ENCODE measurements at places on chromosomes 3 and 15.
A peak's percentile ranks its signal among the peaks of the same experiment; 100 is the strongest.

DNA sequence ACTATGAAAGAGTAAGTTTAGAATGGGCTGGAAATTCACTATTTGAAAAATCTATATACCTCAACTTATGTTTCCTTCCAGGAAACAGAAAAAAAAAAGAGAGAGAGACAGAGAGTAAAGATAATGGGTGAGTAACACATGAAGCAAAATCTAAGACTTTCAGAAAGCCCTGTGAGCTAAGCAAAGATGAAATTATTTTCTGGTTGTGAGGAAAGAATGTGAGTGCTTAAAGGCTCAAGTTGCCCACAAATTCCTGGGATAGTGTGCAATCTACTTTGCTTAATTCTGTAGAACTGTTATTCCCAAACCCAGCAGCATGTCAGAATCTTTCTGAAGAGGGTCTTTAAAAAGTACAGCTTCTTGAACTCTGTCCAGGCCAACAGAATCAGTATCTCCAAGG lies 337.7 kb upstream of the AGTR1 start:
- DNase-seq: no peak

DNA sequence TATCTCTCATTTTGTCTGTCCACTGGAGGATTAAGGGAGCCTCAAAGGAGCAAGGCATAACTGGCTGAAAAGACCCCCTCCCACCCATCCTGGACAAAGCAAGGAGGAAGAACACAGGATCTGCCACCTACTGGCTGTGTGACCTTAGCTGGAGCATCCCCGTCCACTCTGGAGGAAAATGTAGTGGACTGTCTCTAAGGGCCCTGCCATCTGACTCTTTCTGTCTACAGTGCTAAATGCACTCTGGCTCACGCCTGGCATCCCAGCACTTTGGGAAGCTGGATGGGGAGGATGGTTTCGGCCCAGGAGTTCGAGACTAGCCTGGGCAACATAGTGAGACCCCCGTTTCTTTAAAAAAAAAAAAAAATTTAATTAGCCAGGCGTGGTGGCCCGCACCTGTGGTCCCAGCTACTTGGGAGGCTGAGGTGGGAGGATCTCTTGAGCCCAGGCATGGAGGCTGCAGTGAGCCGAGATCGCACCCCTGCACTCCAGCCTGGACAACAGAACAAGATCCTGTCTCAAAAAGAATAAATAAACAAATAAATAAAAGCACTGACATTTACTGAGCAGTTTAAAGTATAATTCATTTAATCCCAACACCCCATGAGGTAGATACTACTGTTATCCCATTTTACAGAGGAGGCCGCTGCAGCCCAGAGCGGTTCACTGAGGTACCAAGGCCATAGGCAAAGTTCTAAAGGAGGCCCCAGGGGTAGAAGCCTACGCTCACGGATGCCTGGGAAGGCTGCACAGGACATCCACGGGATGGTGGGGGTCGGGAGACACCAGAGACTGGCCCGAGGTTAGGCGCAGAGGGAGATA lies 1.1 kb downstream of the TBC1D2B start:
- DNase-seq: no peak

- DNase-seq: no peak
Observed at GRCh38 chr15:100244796-100245486, 96.8 kb downstream of the ADAMTS17 start.

- DNase-seq: peak; percentile 46
Observed at GRCh38 chr15:43329217-43329959, 985 bp downstream of the LCMT2 start.
